ENCODE measurements at places on chromosomes 7 and 10.

DNA sequence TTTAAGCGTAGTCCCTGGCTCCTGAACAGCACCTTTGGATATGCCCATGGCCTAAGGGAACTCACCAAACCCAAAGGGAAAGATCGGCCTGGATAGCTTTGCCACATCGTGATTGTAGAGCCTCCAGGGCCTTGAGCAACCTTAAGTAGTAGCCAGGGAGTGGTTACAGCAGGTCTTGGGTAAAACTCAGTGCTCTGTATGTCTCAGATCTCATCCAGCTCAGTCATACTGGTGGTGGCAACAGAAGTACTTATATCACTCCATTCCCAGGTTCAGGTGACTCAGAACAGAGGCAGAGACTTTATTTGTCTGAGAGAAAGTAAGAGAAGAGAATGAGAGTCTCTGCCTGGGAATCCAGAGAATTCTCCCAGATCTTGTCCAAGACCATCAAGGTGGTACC lies 39.1 kb upstream of the AASS start:
- DNase-seq = no peak

- no peak for DNase-seq
Observed at GRCh38 chr7:37379546-37380277, 69.0 kb downstream of the ELMO1 start.

GRCh38 chr7:96949766-96950165 lies 55.6 kb upstream of the DLX6 start:
- DNase-seq = no peak

- DNase-seq = no peak
Observed at GRCh38 chr10:104323760-104324201, 14.5 kb downstream of the ITPRIP start.

DNA sequence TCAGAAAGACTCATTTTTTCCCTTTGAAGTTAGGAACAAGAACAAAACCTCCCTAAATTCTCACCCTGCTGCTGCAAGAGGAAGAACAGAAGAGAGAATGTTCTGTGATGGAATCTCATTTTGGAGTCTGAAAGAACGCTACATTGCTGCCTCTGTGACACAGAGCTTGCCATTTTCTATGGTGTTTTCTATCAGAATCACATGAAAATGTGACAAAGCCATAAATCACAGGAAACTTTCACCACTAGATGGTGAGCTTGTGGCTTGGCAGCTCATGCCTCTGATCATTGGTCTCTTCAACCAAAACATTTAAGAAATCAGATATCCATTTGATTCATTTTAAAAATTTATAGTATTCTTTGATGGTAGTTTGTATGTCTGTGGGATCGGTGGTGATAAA lies 82.9 kb downstream of the CADPS2 start:
- DNase-seq = peak; percentile 19

GRCh38 chr7:4836206-4836661 lies 25.6 kb downstream of the PAPOLB start:
- DNase-seq = no peak

- peak; percentile 77 for DNase-seq
Observed at GRCh38 chr7:129780257-129780973, 168.9 kb downstream of the NRF1 start.

- DNase-seq = no peak
Observed at GRCh38 chr10:132390170-132390920, 6.7 kb upstream of the PWWP2B start.

- DNase-seq = no peak
Observed at GRCh38 chr7:4683043-4683883, 1.2 kb downstream of the FOXK1 start.

DNA sequence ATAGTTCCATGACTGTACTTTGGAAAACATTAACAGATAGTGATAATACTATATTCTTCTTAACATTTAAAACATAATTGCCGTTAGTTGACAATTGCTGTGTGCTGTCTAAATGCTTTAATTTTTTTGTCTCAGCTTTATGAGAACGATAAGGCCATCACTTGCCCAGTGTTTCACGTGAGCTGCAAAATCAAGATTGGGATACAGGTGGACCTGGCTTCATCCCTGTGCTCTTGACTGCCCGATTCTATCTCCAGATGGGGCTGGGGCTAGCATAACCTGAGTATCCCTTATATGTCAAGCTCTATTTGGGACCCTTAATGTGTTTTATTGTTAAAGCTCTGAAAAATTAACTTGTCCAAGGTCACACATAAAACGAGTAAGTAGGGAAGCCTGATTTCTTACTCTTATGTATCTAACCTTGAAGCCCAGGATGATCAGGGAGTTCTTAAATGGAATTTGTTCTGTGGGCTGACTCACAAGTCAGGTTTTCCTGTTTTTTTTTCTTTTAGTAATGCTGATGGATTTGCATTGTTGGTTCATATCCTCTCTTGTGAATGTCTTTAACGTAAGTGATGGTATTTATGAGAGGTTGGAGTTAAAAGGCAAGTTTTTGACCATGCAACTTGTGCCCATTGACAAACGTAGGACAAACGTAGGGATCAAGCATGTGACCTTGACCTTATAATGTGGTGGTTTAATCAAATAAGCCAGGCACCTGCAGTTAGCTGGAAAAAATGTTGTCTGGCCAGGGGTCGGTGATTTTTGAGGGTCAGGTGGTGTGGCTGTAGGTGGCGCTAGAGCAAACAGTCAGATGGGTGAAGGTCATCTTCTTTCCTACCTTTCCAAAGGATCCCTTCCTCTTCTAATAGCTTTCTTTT lies 3.6 kb downstream of the PRKAR2B start:
- DNase-seq = no peak
